Amygdala (tissue), 56 donors: ENCODE measurements at places on chromosomes 1 and 21.
A peak's percentile ranks its signal among the peaks of the same experiment; 100 is the strongest.

DNA sequence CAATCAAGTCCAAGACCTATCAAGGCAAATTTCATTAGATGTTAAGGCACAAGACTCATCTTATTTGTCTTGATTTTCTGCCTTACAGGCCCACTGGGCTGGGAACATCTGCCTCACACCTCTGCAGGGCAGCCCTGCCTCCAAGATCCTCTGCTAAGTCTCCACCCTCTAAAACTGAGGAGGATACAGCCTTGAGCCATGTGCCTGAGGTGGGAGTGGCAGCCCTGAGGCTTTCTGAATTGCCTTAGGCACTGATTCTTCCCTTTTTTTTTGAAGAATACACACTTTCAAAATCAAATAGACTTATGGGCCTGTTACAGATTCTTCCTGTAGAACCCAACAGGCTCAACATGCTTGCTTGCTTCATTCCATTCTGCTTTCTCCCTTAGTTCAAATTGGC, 544.3 kb upstream of the ADAMTS5 start:
- DNase-seq = no peak

- no peak for DNase-seq
Observed at GRCh38 chr1:114033961-114034360, 54.7 kb downstream of the OLFML3 start.

GRCh38 chr1:21266119-21266774, 24.0 kb downstream of the ECE1 start:
- DNase-seq = no peak

- no peak for DNase-seq
Observed at GRCh38 chr1:54795356-54795665, 5.8 kb downstream of the TTC22 start.

- DNase-seq = no peak
Observed at GRCh38 chr1:65231718-65232330, 77.5 kb upstream of the DNAJC6 start.

DNA sequence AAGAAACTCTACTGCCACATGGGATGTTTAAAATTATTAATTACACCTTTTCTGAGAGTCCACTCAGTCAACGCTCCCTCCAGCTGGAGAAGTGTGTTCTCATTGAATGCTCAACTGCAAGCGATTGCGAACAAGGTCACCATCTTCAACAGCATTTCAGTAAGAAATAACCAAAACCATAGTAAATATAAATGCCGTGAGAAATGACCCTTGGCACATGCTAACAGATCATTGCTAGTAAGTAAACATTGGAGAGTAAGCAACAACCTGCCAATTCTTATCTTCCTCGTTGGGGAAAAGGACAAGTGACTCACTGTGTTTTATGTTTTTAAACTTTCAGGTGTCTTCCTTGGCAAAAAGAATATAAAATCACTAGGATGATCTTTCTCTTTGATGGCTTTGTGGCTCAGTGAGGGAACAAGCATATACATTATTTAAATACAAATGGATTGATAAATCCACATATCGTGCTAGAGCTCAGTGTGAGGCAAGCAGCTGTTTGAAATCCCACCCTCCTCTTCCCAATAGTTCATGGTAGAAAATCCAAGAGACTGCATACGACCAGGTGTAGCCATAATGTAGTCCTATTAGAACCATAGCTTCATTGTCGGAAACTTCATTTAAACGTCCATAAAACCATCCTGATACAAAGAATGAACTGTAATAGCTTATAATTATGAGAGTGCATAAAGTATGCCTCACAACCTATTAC, 214.6 kb downstream of the GRIK1 start:
- DNase-seq = no peak

- DNase-seq = no peak
Observed at GRCh38 chr1:39194398-39195051, 10.0 kb upstream of the MACF1 start.

DNA sequence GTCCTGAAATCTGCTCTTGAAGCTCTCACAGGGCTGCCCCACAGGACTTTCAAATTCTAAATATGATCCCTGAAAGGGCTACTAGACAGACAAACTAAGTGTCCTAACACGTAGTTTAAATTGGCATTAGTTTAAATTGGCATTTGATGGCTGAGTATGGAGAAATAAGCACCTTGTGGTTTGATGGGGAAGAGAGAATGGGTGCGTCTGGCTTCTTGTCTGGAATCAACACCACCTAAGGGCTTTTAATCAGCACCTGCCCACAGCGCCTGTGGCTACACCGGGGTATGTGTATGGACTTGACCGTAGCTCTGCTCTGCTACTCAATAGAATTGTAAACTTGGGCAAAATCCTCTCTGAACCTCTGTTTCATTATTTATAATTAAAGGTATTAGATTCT, 5.7 kb upstream of the LAMB3 start:
- no peak for DNase-seq

- no peak for DNase-seq
Observed at GRCh38 chr21:46067505-46068201, 30.3 kb upstream of the COL6A2 start.

- DNase-seq = no peak
Observed at GRCh38 chr21:42037943-42038342, 27.8 kb upstream of the ZBTB21 start.

- no peak for DNase-seq
Observed at GRCh38 chr1:160567858-160568682, 11.2 kb downstream of the CD84 start.

DNA sequence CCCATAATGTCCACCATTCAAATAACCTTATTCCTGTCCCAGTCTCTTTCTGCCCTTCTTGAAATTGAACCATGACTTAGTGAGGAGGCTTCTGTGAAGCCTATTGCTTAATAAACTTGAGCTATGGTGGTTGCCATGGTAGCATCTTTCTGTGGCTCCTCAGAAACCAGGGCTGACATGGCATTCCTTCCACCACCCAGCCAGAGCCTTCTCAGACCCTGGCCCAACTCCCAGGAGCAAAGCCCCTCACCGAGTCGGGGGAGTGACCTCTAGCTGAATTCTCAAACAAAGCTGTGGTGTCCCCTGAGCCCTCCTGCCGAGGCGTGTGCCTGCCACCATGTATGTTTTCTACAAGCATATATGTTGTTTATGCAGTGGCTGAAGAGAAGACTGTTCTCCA, 259.1 kb downstream of the CACNA1E start:
- no peak for DNase-seq

GRCh38 chr1:183147735-183148134, 38.3 kb upstream of the LAMC2 start:
- no peak for DNase-seq

DNA sequence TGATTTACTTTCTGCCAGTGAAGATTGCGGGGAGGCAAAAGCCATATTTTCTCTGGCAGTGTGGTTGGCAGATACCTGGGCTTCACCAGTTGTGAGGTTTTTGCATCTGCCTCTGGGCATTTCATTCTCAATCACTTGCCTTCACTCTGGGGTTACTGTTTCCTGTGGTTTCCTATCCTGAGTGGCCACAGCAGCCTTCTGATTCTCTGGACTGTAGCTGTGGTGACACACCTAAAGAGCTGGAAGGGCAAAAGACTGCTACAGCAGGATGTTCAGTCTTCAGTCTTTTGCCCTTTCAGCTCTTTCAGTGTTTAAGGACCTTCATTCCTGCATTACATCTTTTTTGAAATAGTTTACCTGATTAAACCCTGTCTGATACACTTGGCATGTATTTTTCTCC, 50.5 kb upstream of the GPR52 start:
- no peak for DNase-seq

- no peak for DNase-seq
Observed at GRCh38 chr1:191904991-191905390, 253.3 kb upstream of the RGS18 start.

- no peak for DNase-seq
Observed at GRCh38 chr1:44412601-44413000, 7.5 kb downstream of the RNF220 start.

DNA sequence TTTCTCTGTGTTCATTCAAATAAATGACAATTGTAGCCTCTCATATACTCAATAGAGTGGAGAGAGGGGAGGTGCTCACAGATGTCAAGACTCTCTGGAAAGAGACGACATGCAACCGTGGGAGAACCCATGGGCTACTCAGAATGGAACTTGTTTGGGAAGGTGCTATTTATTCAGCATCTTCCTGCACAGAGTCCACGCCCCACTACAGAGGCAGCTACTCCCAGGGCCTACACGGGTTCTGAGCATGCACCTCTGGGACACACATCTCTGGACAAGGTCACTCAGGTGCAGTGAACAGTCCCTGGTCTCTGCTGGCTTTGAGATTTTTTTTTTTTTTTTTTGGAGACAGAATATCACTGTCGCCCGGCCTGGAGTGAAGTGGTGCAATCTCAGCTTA, 64.1 kb downstream of the NID1 start:
- no peak for DNase-seq

GRCh38 chr1:116291024-116291423, 82.0 kb upstream of the ATP1A1 start:
- no peak for DNase-seq

DNA sequence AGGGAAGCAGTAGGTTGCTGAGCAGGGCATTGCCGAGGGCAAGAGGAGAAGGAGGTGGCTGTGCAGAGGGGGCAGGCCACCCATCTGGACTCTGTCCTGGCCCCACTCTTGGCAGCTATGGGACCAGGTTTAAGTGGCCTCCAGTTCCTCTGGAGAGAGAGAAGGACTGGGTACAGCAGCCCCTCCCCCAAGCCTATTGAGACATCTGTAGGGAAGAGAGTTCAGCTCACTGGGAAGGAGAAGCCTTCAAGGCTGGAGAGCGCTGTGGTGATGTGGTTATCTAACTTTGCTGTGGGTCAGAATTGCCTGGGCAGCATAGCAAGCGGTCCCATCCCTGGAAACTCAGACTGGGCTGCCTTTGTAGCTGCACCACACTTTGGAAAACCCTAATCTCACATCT, 93.9 kb downstream of the KCNJ15 start:
- no peak for DNase-seq

- no peak for DNase-seq
Observed at GRCh38 chr1:48023488-48023887, 26.3 kb upstream of the TRABD2B start.

- DNase-seq = no peak
Observed at GRCh38 chr1:79304131-79304530, 297.6 kb upstream of the ADGRL4 start.

GRCh38 chr1:108896146-108897145, 19.7 kb downstream of the GPSM2 start:
- DNase-seq = peak; percentile 29

DNA sequence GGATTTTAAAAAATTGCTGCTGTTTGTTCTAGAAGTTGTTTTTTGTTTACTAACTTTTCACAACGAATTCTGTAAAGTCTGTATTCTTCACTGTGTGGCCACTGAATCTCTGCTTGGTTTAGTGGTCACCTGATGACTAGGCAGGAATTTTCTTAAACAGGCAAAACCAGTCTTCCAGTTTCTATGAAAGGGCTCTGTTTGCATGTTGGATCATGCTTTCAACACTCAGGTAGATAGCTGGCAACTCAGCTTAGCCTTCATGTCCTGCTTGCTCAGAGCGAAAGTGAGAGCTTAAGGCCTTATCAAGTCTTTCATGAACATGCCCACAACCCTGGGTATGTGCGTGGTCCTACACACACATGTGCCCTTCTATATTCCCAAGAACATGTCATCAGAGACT, 52.4 kb upstream of the CCDC190 start:
- no peak for DNase-seq

GRCh38 chr1:114153261-114154145, at the start of gene SYT6:
Gene SYT6 (minus strand): TSS chr1:114153869. CDS start chr1:114153772, 97 bp downstream.
- DNase-seq = no peak

GRCh38 chr1:214550857-214551435, 456 bp downstream of the PTPN14 start:
- DNase-seq = no peak

GRCh38 chr1:6235296-6235677, 477 bp downstream of the ICMT start:
- DNase-seq = no peak

DNA sequence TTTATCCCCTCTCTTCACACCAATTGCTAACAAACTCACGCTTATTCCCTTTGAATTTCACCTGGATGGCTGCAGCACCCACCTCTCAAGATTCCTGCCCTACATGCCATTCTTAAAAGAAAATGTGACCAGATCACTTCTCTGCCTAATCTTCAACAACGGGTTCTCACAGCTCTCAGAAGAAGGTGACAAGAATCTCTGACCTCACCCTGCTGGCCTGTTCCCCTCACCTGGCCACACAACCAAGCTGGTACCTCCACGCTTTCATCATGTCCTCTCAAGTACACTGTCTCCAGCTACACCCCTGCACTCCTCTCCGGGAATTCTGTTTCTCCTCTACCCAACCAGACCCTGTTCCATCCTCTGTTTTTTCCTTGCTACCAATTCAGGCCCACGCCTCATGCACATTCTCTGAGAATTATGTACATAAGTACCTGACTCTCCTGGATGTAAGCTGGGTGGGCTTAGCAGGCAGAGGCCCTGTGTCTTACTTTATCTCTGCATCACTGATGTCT, 5.9 kb upstream of the LSS start:
- DNase-seq = no peak

GRCh38 chr1:2202008-2202575, 7.5 kb upstream of the FAAP20 start:
- no peak for DNase-seq

GRCh38 chr21:39657091-39657689, 44.5 kb downstream of the B3GALT5 start:
- DNase-seq = no peak

- no peak for DNase-seq
Observed at GRCh38 chr21:29176471-29177120, 46.2 kb downstream of the MAP3K7CL start.

DNA sequence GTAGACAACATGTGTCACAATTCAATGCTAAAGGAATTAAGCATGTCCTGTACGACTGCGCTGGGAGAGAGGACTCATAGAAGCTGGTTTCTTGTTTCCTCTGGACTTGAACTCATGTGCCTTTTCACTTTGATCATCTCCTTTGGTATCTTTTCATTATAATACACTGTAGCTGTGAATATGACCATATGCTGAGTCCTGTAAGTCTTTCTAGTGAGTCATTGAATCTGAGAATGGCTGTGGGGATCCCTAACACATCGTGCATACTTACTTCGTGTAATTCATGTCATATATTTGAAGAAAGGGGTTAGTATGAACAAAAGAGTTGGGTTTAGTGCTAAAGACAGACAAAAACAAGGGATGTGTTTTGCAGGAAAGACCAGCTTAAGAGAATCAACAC, 148.1 kb upstream of the RUNX1 start:
- DNase-seq = no peak

DNA sequence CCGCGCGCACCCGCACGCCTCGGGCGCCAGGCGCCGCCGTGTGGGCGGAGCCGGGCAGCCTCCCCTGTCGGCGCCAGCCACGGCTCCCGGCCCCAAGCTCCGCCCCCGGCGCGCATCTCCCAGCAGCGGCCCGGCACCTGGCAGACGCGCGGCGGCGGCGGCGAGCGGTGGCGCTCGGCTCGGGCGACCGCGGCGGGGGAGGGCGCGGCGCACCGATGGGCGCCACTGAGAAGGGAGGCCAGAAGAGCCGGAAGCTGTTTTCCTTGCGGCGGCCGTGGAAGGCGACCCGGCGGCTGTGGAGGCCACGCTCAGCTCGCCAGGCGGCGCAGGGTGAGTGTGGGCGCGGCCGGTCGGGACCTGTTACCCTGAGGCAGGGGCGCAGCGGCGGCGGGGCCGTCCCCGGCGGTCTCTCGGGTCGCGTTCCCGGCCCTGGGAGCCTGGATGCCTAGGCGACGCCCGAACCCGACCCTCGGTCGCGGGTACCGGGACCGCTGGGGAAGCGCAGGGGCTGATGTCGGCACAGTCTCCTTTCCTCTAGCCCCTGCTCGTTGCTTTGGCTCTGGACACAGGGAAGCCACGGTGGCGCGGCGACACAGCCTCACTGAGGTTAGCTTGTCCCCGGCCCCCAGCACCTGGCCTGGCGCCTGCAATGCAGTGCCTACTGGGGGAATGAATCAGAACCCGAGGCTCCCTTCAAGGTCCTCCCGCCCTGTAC, 54.9 kb upstream of the DNAJC6 start:
- DNase-seq = peak; percentile 89

- DNase-seq = no peak
Observed at GRCh38 chr1:99675994-99676393, 30.1 kb downstream of the PALMD start.
